CD14-positive monocyte (primary cell): ENCODE measurements at places on chromosomes 11 and 22.
A peak's percentile ranks its signal among the peaks of the same experiment; 100 is the strongest.

DNA sequence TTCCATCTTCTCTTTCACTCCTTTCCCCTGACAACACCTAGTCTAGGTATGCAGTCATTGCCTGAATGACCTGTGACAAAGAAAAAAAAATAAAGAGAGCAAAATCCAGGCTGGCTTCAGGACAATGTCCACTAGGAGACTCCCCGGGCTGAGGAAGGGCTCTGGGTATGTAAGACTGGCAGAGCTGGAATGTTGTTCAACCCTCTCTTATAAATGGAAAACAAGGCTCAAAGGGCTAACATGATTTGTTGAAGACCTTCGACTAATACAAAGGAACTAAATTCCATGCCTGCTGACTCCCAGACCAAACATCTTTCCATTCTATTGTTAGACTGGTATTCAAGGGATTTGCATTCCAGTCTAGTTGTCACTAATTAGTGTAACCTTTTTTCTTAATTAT lies 122.2 kb downstream of the ARL14EP start:
- H3K4me3 ChIP-seq: no peak overlapping the region
- H3K27me3 ChIP-seq: no peaks in the 10 kb centered on the region
- no peak overlapping the region for H3K27ac ChIP-seq
- H3K4me1 ChIP-seq: no peaks in the 10 kb centered on the region

- H3K27ac ChIP-seq: no peak overlapping the region
- no peak for DNase-seq
- H3K36me3 ChIP-seq: no peaks in the 10 kb centered on the region
- H3K27me3 ChIP-seq: peaks cover 31% of the 10 kb centered on the region
- no peaks in the 10 kb centered on the region for H3K4me1 ChIP-seq
- no peak overlapping the region for H3K4me3 ChIP-seq
These were observed 102.6 kb upstream of the VPREB1 start for GRCh38 chr22:22141771-22142591.

- no peak overlapping the region for H3K27ac ChIP-seq
- no peak overlapping the region for H3K4me3 ChIP-seq
- H3K4me1 ChIP-seq: no peaks in the 10 kb centered on the region
- peaks cover 74% of the 10 kb centered on the region for H3K36me3 ChIP-seq
These were observed 15.5 kb downstream of the SNRPD3 start for GRCh38 chr22:24571266-24571665.

GRCh38 chr11:87405843-87406242 lies 368.1 kb downstream of the TMEM135 start:
- no peak overlapping the region for H3K4me3 ChIP-seq
- no peak overlapping the region for H3K27ac ChIP-seq
- no peaks in the 10 kb centered on the region for H3K4me1 ChIP-seq
- H3K36me3 ChIP-seq: no peaks in the 10 kb centered on the region
- no peaks in the 10 kb centered on the region for H3K27me3 ChIP-seq

DNA sequence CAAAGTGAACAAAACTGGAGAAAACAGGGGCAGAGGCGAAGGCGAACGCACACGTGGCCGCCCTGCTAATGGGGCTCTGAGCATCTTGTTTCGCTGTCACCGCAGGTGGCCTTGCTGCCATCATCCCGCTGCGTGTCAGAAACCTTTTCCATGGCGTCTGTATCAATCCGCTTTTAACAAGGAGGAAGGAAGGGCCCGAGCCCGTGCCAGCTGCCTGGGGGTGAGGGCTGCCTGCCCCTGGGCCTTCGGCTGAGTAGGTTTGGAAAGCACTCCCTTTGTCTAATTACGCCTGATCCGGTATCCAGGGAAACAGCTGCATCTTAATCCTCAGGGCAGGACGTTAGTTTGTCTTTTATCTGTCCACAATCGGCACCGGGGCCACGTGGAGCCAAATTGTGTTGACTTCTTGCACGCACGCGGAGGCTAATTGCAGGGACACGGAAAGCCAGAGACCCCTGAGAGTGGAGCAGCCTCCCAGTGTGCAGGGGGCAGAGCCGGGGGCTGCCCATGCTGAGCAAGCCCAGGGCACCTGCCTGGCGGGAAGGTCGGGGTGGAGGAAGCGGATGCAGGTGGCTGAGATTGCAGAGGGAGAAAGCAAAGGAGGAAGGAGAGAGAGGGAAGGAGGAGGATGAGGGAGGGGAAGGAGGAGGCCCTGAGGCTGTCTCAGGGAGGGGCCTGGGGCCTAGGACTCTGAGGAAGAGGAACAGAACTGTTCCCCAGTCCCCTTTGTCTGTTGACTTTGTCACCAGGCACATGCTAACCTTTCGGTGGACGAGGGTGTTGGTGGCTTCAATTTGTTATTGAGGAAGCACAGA lies 19.2 kb upstream of the TH start:
- no peaks in the 10 kb centered on the region for H3K36me3 ChIP-seq
- no peaks in the 10 kb centered on the region for H3K27me3 ChIP-seq
- H3K4me3 ChIP-seq: peak overlapping the region; percentile 64
- peak overlapping the region; percentile 75 for H3K27ac ChIP-seq
- DNase-seq: peak; percentile 84

- H3K27ac ChIP-seq: no peak overlapping the region
- no peaks in the 10 kb centered on the region for H3K36me3 ChIP-seq
- H3K27me3 ChIP-seq: no peaks in the 10 kb centered on the region
- DNase-seq: no peak
- H3K4me3 ChIP-seq: no peak overlapping the region
- H3K4me1 ChIP-seq: no peaks in the 10 kb centered on the region
These were observed 37.8 kb downstream of the PRR5L start for GRCh38 chr11:36333897-36334296.

GRCh38 chr11:14270690-14271542 lies 88.1 kb downstream of the RRAS2 start:
- peaks cover 16% of the 10 kb centered on the region for H3K27me3 ChIP-seq
- H3K27ac ChIP-seq: no peak overlapping the region
- H3K36me3 ChIP-seq: no peaks in the 10 kb centered on the region
- H3K4me1 ChIP-seq: peaks cover 20% of the 10 kb centered on the region
- DNase-seq: peak; percentile 30
- no peak overlapping the region for H3K4me3 ChIP-seq
